Stimulated activated naive CD8-positive, alpha-beta T cell treated with anti-CD3 and anti-CD28 coated beads, Interleukin-15, Interleukin-2, amounts not matched to agents 100 U/mL and 50 U/mL, for 24 hours (primary cell): ENCODE measurements at places on chromosomes 4 and X.

GRCh38 chr4:172819353-172819752 lies 349.3 kb upstream of the GALNT7 start:
- no peak for DNase-seq

- DNase-seq: no peak
These were observed 4.6 kb downstream of the NDST4 start for GRCh38 chr4:115108850-115109249.

GRCh38 chr4:1242506-1243450 lies 6.2 kb downstream of the CTBP1 start:
- no peak for DNase-seq

GRCh38 chr4:180641495-180641894 lies 1601.7 kb upstream of the TENM3 start:
- no peak for DNase-seq

GRCh38 chr4:47326025-47326424 lies 137.5 kb downstream of the COMMD8 start:
- no peak for DNase-seq

DNA sequence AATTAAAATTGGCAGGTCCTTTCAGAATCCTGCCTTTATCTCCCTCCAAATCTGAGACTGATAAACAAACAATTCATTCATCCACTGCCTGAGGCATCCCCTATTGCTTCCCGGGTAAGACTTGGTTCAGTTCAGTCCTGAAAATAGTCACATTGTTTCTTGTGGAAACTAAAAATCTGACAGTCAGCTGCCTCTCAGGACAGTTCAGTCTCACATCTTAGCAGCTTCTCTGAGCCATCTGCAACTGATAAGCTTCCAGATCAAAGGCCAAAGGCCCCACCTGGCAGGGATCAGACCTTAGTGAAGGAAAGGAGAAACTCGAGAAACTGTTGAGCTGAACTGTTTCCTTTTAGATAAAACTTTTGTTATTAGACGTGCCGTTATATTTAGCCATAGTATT lies 264.5 kb downstream of the IL15 start:
- no peak for DNase-seq

GRCh38 chrX:129982300-129983251 lies at the start of gene BCORL1:
Gene BCORL1, plus strand, starts transcription at chrX:129982635. Its CDS starts 22,597 bp downstream, at chrX:130005232.
- DNase-seq: peak; percentile 85

DNA sequence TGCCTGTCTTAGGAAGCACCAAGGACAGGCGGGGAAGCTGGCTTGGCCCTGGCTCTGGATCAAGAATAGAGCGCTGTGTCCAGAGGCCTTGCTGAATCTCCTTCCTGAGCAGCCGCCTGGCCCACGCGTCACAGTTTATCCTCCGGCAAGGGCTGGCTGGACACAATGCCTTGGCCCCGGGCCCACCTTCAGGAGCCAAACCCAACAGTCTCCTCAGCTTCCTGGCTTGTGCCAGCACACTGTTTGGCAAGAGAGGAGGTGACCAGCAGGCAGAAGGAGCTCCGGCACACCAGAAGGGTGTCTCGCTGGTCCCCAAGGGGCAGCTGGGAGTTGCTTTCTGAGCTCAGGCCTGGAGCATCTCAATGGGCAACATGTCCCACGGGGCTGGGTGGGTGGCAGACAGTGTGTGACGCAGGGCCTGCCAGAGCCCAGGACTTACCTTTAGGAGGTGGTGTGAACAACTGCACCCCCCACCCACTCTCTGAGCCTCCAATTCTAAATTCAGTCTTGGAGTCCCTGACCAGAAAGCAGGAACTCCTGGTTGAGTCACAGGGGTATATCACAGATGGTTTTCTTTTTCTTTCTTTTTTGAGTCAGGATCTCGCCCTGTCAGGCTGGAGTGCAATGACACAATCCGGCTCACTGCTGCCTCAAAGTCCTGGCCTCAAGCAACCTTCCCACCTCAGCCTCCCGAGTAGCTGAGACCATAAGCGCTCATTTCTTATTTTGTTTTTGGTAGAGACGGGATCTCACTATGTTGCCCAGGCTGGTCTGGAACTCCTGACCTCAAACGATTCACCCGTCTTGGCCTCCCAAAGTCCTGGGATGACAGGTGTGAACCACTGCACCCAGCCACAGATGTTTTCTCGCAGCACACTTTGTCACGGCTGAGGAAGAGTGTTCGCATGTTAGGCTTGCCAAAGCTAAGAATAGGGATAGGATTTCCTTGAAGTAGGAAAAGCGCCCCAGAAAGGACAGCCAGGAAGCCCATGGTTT lies 361.2 kb downstream of the BCOR start:
- no peak for DNase-seq

DNA sequence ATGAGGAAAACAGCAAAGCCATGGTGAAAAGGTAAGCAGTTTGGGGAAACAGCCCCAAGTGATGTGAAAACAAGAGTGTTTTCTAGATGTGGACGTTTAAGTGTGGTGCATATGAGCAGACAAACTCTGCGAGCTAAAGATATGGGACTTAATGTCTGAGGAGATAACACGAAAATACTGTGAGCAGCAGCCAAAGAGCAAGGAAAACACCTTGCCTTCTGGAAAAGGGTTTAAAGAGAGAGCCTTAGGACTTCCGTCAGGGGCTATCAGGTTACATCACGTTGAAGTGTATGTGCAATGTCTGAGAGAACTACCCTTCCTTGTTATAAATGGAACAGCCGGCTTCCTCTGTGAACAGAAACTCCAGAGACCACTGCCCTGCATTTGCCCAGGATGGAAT lies 54.2 kb downstream of the LEF1 start:
- DNase-seq: no peak

DNA sequence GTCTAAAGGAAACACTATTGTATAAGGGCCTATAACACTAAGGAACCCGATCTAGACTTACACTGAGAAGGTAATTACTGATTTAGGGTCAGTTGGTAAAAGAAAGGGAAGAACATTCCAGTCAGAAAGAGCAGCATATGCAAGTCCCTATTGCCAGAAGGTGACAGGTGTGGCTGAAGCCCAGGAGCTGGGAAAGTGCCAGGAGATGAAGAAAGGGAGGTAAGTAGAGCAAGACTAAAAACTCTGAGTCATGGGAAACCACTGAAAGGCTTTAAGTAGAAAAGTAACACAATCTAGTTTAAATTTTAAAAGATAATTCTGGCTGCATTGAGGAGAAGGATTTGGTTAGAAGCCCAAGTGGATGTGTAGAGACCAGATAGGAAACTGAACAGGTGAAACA lies 77.7 kb upstream of the INTU start:
- DNase-seq: no peak

- peak; percentile 68 for DNase-seq
These were observed 687 bp downstream of the CDK16 start for GRCh38 chrX:47218920-47219815.

DNA sequence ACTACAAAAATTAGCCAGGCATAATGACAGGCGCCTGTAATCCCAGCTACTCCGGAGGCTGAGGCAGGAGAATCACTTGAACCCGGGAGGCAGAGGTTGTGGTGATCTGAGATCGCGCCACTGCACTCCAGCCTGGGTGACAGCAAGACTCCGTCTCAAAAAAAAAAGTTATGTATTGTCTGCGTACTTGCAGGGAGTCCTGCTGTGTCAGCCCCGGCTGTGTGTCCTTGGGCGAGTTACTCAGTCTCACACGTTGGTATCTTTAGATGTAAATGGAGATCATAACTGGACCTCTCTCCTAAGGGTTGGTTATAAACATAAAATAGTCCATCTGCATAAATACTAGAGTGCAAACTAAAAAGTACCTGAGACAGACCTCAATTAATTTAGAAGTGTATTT lies 22.7 kb upstream of the TBC1D14 start:
- DNase-seq: no peak

GRCh38 chr4:8846826-8847225 lies 24.8 kb downstream of the HMX1 start:
- no peak for DNase-seq

GRCh38 chrX:54482839-54483593 lies 13.0 kb downstream of the FGD1 start:
- no peak for DNase-seq

DNA sequence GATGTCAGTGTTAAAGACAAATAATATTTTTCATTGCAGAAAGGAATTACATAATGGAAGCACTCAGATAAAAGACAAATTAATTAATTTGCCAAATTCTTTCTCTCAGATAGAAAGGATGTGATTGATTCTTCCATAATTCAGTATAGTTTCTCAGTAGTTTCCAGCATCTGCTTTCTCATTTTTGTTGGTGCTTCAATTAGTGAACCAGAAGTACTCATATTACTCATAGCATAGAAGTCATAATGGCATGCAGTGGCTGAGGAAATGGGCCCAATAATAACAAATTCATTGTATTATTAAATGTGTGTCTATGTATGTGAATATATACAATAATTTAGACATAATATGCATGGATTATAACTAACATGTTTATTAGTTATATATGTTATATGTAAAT lies 393.3 kb upstream of the TRAM1L1 start:
- DNase-seq: no peak

- no peak for DNase-seq
These were observed 23.4 kb downstream of the SEPTIN6 start for GRCh38 chrX:119669424-119670037.

DNA sequence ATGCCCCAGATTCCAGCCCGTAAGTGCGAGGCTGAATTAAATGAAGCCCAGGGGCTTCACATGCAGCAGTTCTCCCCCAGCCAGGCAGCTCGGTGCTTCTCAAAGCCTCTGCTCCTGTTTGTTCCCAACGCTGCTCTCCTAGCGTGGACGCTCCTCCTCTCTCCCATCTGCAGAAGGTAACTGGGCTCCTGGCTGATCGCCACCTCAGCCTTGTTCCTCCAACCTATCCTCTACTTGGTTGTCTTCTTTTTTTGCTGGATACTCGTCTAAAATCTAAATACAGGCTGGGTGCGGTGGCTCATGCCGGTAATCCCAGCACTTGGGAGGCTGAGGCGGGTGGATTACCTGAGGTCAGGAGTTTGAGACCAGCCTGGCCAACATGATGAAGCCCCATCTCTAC lies 70.3 kb downstream of the NSUN7 start:
- no peak for DNase-seq

DNA sequence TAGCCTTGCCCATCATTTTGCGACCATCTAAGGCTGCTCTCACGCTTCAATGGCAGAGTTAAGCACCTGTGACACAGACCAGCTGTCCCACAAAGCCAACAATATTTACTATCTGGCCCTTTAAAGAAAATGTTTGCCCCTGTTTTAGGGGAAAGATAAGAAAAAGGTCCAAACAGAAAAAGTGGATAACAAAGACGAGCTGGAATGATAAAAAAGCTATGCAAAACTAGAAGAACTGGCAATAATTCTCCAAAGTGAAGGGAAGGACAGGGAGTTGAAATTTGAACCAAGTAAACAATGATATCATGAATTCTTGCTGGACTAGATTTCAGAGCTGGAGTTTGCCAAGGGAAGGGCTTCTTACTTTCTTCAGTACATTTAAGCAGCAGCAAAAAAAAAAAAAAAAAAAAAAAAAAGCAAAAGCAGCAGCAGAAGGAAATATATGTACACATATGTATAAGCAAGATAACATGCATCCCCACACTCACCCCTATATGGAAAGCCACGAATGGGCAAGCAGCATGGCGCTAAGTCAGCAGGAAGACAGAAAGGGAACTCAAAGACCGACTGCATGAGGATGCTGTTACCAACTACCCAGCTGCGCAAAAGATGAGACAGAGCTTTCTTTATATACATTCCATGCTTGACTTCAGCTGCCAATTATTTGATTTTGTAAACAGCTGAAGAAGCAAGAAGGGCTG lies 12.5 kb downstream of the TRAPPC2 start:
- DNase-seq: no peak

- no peak for DNase-seq
These were observed 310.5 kb downstream of the CFAP299 start for GRCh38 chr4:80646061-80646460.

- DNase-seq: no peak
These were observed 50.3 kb downstream of the SSX3 start for GRCh38 chrX:48306175-48306574.

GRCh38 chrX:153781428-153782047 lies 697 bp downstream of the SRPK3 start:
- DNase-seq: no peak

- DNase-seq: no peak
These were observed 250.3 kb downstream of the DCLK2 start for GRCh38 chr4:150328496-150328895.

DNA sequence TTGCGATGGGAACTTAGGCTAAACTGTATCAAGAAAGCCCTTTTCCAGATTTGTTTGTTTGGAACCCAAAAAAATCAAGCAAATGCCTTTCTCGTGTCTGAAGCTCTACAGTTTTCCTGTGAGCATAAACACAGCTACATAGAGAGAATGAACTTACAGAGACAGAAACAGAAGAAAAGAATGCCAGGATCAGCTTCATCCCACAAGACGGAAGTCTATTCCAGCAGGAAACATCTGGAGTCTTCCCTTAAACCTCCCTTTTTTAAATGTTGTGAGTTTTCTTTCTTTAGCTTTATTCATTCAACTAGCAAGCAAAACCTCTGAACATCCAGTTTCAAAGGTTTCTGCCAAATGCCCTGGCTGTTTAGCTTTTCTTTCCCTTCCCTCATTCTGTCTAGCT lies 32.6 kb upstream of the ZFP42 start:
- DNase-seq: no peak

DNA sequence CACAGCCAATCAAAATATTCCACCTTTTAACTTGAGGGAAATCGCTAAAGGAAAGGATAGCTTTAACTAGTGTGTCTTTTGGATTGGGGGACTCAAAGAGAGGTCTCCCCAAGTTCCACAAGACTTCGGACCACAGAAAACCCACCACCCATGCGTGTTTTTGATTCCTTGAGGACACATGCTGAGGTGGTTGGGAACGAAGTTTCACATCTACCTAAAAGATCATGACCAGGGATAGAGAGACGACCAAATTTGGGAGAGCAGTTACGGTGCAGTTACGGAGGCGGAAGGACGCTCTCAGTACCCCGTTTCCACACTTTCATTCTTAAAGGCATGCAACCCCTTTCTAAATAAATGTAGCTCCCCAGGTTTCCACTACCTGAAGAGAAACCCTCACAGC lies 1.1 kb downstream of the PCYT1B start:
- no peak for DNase-seq
